ENCODE measurements at places on chromosomes 11 and 22.

GRCh38 chr22:26931471-26931870, 274.1 kb downstream of the MIAT start:
- DNase-seq = no peak

DNA sequence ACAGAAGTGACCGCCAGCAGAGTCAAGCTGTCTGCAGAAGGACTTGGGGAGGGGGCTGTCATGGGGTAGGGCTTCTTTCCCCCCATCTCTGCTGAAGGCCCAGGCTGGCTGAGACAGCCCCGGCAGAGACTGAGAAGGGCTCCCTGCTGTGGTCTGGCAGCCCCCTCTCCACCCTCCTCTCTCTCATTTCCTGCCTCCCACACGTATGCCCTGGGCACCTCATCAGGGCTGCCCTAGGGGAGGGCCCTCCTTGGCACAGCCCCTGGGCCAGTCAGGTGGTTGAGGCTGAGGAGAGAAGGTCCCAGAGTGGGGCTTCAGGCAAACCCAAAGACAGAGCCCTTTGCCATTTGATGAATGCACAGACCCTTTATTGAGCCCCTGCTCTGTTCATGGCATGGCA, 3.6 kb downstream of the RASD2 start:
- no peak for DNase-seq

- DNase-seq = no peak
These were observed 54.4 kb downstream of the GRAMD1B start for GRCh38 chr11:123484448-123484847.

DNA sequence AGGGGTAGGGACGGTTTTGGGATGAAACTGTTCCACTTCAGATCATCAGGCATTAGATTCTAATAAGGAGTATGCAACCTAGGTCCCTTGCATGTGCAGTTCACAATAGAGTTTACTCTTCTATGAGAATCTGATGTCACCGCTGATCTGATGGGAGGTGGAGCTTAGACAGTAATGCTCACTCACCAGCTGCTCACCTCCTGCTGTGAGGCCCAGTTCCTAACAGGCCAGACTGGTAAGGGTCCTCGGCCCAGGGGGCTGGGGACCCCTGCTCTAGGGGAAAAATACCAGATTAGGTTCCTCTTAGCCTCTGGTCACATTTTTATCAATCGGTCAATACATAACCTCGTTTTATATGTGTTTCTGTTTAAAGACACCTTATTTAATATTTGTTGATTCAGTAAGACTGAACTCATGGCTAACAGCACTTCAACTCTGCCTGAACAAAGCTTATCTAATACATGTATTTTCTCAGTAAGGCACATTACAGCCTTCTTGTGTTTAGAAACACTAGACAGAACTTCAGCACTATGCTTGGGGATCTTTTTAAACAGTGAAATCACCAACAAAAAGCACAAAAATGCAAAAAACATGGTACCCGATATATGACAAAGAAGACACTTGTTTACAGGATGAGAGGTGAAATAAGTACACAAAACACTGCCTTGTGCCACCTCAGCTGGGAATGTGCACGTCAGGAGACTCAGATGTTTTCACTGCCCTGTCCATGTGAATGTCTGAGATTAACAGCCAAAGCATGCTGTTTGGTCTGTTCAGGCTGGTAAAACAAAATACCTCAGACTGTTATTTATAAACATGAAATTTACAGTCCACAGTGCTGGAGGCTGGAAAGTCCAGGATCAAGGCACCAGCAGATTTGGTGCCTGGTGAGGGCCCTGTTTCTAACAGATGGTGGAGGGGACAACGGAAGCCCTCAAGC, 107.5 kb downstream of the USP35 start:
- no peak for DNase-seq

GRCh38 chr22:30324014-30324730, 2.6 kb downstream of the TBC1D10A start:
- DNase-seq = peak; percentile 53

GRCh38 chr11:47950396-47950795, 30.0 kb upstream of the PTPRJ start:
- peak; percentile 81 for DNase-seq

- DNase-seq = no peak
These were observed 76.9 kb downstream of the BCR start for GRCh38 chr22:23256986-23257888.

- no peak for DNase-seq
These were observed 166.4 kb upstream of the TBCEL start for GRCh38 chr11:120857508-120857907.

DNA sequence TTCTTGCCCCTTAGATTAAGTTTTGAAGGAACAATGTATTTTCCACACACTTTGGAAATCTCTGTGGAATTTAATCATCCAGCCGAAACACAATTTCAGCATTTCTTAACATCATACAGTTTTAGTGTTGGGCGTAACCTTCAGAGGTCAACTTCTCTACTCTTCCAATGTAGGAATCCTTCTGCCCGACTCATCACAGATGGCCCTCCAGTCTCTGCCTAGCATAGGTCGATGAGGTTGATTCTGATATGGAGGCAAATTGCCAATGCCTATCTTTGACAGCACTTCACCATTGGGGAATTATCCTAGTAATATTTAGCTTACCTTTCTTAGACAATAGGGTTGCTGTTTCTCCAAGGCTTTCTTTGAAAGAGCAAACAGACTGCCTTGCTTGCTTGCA, 175.7 kb upstream of the TTC12 start:
- DNase-seq = no peak

- DNase-seq = no peak
These were observed 50.9 kb upstream of the PANX1 start for GRCh38 chr11:94077552-94078293.

- DNase-seq = no peak
These were observed 4.5 kb downstream of the TMPRSS13 start for GRCh38 chr11:117924631-117925170.

DNA sequence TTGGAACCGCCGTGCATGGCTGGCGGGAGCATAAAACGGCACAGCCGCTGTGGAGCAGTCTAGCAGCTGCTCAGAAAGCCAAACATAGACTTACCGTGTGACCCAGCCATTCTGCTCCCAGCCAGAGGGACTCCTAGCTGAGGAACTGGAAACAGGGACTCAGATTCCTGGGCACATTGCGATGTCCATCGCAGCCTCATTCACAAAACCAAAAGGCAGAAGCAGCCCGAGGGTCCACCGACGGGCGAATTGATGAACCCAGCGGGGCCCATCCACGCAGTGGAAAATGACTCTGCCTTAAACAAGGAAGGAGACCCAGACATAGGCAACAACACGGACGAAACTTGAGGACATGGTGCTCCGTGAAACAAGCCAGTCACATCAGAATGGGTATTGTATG, 5.7 kb upstream of the MUC5B start:
- DNase-seq = no peak

DNA sequence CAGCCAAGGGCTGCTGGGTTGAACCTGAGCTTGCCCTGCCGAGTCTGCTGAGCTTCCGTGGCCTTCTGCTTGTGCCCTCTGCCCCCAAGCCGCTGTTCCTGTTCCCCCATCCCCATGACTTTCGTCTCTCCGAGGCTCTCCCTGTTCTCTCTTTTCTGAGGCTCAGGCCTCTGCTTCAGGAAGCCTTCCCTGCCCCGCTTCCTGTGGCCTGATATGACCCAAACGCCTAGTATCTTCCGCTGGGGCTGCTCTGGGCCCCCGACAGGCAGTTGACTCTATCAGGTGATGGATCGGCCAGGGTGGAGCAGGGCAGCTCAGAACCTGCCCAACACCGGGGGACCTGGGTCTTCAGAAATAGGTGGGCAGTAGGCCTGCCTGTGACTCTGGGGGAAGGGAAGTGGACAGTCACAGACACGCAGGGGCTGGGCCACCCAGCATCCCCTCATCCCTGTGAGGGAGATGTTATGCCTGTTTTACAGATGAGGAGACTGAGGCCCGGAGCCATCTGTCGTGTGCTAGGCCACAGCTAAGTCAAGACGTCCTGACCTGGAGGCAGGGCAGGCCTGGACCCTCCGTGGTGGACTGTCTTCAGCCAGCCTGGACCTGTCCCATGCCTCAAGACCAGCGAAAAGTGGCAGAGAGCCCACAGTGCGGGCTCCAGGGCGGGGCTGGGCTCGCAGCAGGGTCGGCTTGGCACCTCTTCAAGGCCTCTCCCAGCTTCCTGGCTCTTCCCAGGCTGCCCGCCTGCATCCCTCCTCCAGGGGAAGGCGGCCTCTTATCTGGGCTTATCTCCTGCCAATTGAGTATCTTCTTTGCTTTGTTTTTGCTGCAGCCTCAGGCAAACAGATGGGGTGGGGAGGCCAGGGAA, 16.2 kb downstream of the BAD start:
- DNase-seq = no peak

DNA sequence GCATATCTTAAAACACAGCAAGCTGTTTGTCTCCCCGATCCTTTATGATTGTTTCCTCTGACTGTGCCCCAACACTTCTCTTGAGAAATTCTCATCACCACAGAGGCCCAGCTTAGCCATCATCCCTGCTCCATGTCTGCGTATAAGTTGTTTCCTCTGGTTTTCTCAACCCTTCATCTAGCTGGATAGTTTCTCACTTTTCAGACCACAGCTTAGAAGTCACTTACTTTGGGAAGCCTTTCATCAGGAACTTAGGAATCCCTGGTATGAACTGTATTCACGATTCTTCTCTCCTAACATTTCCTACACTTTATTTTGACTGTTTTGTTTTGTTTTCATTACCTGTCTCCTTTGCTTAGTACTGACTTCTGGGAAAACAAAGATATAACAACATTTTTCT, 295.2 kb downstream of the GUCY1A2 start:
- no peak for DNase-seq

GRCh38 chr11:108904480-108904879, 239.6 kb downstream of the DDX10 start:
- DNase-seq = no peak

DNA sequence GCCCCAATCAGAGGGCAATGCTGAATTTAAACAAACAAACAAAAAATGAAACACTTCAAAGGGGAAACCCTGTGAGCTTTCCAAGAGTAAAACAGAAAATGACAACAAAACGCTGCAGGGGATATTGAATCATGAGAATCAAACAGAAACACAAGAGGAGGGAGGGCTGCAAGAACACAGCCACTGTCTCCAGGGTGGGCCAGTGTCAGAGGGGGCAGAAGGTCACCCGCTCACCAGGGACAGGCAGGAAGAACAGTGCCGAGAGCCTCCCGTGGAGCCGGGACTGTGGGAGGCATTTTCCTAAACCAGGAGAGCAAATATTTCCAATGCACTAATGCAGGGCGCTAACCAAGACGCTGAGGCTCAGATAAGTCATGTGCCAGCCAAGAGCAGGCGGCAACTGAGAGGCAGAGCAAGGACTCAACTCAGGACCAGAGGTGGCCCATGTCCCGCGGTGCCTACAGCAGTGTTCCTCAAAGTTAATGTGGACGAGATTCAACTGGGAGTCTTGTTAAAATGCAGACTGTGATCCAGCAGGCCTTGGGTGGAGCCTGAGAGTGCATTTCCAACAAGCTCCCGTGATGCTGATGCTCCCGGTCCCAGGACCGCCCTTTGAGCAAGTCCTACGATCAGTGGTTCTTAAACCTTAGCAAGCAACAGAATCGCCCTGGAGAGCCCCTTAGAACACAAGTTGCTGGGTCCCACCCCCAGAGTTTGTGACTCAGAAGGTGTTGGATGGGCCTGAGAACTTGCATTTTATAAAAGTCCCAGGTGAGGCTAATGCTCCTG, 197.2 kb downstream of the TENM4 start:
- no peak for DNase-seq

DNA sequence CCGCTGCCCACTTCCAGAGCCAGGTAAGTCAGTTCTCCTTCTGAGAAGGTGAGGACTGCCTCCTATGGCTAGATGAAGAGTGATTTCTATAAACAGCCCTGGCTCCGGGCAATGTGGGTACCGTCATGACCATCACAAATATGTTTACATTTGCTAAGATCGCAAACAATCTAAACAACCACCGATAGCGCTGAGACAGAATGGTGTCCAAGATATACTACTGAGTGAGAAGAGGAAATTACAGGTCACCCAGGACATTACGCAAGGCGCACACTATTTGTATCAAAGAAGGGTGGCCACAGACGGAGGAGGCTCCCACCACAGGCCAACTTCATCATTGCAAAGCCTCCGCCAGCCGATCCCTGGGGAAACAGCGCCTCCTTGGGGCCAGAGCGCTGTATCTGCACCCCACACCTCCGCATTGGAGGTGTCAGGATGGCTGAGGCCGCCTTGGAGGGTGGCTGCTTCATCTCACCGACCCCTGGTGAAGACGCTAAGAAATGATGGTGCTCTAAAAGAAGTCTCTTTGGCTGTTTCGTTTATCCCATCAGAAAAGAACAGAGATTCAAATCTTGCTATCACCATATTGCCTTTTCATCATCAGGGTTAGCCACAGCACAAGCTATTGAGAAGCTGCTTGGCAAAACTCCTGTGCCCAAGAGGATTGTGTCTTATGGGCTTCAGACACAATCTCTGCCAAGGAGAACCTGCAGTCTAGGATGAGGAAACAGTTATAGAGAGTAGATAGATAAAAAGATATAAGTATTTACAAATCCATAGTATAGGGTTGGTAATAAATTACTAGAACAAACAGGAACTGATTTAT, 12.3 kb upstream of the ASRGL1 start:
- peak; percentile 70 for DNase-seq

DNA sequence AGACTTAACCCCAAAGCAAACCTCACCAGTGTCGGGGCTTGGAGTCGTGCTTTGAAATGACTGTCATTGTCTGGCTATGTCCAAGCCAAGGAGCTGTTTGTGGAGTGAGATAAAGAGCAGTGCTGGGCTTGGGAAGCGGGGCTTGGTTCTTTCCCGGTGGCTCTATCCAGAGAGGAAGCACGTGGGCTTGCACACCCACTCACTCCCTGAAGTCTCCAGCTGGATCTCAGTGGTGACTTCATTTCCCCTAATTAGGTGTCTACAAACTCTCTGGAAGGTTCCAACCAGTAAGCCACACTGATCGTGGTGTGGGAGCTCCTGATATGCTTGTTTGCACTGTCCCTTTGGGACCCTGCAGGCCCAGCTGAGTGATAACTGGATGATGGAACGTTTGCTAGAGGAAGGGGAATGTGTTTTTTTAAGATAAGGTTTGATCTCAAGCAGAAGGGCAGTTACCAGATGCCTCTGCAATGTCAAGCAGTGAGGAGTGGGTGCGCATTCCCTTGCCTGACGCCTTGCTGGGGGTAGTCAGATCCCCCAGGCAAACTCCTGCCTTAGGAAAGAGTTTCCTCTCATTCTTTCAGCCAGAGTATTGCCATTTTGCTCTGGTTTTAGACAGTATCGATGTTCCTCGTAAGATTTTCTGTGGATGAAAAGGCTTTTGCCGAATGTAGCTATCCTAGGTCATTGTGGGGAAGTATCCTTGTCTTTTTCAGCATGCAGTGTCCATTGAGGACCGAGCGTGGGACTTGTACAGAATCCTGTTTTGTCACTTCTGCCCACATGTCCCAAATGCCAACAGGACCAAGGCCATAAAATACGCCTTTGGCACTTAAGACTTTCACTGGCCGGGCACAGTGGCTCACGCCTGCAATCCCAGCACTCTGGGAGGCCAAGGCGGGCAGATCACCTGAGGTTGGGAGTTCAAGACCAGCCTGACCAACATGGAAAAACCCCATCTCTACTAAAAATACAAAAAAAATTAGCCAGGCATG, 90.9 kb downstream of the MICAL2 start:
- no peak for DNase-seq

- DNase-seq = peak; percentile 68
These were observed 10.2 kb upstream of the LRRC32 start for GRCh38 chr11:76680518-76681425.

Measured in CD4-positive, alpha-beta T cell treated with Interleukin-4 for 1 hour (primary cell).